ENCODE measurements at places on chromosomes 16 and 17.
A peak's percentile ranks its signal among the peaks of the same experiment; 100 is the strongest.

DNA sequence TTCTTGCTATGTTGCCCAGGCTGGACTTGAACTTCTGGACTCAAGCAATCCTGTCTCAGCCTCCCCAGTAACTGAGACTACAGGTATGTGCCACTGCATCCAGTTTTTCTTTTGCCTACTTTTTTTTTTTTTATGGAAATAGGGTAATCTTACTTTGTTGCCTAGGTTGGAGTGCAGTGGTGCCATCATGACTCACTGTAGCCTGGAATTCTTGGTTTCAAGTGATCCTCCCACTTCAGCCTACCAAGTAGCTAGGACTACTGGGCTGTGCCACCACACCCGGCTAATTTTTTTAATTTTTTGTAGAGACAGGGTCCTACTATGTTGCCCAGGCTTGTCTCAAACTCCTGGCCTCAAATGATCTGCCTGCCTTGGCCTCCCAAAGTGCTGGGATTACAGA lies 10.0 kb downstream of the LRRC36 start:
- DNase-seq: no peak

GRCh38 chr17:40019140-40019991 lies 4.1 kb downstream of the CSF3 start:
- DNase-seq: no peak

DNA sequence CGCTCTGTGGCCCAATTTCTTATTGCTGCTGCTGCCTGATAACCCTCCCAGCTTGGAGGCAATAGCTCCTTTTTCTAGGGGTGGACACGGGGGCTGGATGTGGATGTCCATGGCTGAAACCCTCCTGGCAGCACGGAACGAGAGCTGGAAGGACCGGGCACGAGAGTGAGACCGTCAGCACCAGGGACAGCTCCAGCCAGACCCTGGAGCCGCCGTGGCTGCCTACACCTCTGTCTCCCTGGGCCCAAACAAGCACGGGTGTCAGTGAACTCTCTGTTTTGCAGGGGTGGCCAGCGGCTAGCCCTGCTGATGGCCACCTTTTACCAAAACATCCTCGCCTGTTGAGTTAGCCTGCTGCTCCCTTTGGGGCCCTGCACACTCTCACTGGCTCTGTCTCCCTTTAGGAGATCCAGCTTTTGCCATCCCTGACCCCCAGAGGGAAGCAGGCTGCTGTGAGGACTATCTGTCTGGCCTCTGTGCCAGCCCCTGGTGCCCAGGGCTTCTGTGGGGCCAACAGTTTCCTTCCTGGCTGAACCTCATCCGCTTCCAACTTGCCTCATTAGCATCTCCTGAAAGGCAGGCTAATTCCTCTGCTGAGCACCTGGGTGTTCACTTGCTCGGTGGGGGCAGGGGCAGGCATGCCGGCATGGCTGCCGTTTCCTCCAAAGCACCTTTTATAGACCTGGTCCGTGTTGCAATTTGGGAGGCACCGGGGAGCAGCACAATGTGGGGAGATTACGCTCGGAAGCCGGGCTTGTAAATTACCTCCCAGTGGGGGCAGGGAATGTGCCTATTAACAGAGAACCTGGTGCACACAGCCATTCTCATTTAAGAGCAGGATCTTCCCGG lies 118.1 kb downstream of the ENGASE start:
- no peak for DNase-seq

DNA sequence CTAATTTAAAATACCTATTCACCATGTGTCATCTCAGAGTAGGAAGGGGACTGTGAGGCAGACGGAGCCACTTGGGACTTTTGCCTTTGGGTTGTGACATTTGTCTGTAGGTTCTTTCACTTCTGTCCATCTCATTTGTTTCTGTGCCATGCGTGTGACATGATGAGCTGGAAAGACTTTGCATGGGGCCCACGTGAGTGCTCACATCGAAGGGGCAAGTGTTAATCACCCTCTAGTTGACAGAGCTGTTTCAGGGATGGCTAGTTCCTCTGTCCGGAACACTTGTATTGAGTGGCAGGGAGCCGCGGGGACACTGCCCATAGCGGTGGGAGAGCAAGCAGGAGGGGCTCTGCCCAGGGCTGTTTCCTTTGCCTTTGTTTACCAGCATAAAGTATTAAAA lies 112.0 kb downstream of the RPTOR start:
- no peak for DNase-seq

DNA sequence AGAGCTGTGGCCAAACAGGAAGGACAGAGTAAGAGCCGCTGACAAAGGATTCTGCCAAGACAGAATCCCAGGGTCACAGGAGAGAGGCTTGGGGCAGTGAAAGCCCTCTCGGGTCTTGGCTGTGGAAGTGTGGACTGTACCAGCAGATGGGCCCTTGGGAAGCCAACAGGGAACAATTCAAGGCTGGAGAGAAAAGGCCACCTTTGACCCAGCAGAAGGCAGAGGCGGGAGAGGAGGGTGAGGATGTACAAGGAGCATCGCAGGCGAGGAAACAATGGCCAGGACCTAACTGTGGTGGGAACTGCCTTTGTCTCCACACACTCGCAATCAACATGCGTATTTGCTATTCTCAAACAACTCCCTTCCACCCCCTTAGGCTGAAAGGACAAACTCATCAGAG lies 15.7 kb downstream of the CARHSP1 start:
- no peak for DNase-seq

DNA sequence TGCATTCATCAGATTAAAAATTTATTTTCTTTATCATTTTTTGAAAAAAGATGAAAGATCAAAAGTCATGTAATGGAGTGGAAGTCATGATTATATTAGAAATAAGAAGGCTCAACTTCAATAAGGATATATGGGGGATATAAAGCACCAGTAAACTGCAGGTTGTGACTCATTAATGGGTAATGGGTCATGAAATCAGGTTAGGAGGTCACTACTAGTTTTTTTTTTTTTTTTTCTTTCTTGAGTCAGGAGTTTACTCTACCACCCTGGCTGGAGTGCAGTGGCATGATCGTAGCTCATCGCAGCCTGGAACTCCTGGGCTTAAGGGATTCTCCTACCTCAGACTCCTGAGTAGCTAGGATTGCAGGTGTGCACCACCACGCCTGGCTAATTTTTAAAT lies 14.3 kb downstream of the EFCAB13 start:
- DNase-seq: no peak

GRCh38 chr17:77622647-77623046 lies 335.9 kb upstream of the TNRC6C start:
- no peak for DNase-seq

DNA sequence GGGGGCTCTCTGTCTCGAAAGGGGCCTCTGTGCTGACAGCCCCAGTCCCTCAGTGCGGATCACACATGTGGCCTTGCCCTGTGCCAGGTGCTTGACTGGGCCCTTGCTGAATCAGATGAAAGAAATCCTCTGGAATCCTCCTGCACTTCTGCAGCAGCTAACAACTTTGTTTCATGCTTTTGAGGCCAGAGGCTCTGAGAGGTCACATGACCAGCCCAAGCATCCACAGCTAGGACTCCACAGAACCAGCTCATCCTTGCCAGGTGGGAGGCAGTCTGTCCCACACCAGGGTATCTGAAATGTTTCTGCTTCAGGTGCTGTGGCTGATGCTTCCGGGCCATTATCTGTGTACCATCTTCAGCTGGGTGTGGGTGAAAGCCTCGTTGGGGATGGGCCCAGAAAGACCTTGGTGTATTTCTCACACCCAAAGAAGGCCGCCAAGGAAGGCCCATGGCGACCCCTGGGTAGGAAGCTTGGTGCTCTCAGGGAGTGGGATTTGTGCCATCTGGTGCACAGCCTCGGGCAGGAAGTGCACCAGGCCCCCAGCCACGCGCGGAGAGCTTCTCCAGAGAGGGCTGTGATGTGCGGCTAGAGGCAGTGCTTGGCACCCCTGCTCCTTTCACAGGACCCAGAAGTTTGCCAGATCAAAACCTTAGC lies 143.8 kb downstream of the CLEC16A start:
- DNase-seq: no peak

DNA sequence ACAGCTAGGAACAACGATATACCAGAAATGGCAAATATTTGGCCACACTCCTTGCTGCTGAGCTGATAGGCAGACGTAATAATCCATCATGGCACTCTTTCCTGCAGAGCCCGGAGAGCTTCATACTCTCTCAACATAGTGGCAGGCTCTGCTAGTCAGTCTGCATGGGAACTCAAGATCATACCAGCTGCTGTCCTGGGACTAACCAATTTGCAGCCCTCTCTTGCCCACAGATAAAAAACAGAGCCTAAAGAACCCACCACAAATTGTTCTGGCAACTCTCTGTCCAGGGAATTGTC lies 13.5 kb downstream of the GSDMB start:
- DNase-seq: no peak

- no peak for DNase-seq
These were observed 9.2 kb downstream of the SP2 start for GRCh38 chr17:47905221-47905733.

DNA sequence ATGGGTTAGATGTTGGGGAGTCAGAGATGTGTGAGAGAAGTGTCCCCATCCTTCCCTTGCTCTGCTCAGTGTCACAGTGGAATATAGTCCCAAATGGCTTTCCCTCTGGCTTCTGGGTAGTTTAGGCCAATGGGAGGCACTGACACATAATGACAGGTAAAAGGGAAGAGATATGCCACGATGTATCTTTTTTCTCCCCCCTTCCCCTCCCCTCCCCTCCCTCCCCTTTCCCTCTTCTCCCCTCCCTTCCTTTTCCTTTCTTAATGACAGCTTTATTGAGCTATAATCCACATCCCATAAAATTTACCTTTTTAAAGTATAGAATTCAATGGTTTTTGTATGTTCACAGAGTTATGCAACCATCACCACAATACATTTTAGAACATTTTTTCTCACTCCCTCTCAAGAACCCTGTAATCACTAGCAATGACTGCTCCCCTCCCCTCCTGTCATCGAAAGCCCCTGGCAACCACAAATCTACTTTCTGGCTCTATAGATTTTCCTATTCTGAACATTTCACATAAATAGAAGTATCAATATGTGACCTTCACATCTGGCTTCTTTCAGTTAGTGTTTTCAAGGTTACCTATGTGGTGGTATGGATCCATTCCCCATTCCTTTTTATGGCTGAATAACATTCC lies 617 bp upstream of the CCR7 start:
- DNase-seq: no peak

- no peak for DNase-seq
These were observed 98.3 kb downstream of the CHD9 start for GRCh38 chr16:53153130-53153529.

GRCh38 chr16:59324462-59324861 lies 590.3 kb upstream of the GOT2 start:
- DNase-seq: no peak

DNA sequence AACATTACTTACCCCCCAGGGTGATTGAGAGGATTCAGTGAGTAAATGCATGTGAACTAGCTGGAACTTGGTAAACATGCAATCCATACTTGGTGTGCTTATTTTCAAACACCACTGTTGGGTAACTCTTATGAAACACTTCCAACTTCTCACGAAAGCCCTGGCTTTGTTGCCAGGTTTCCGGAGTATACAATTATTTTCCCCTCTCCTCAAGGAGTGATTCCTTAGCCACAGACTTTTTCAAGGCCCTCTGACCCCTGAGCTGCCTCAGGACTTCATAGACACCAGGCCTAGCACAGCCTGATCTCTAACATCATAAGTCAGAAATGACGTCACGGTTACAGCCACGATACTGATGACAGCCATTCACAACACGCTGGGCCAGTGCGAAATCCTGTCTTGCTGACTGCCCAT lies 27.6 kb downstream of the HSD17B2 start:
- no peak for DNase-seq

GRCh38 chr16:68377667-68378393 lies 67.0 kb downstream of the PRMT7 start:
- DNase-seq: no peak

GRCh38 chr17:51585514-51586104 lies 325.3 kb downstream of the UTP18 start:
- no peak for DNase-seq

GRCh38 chr17:78499715-78500540 lies 77.3 kb downstream of the DNAH17 start:
- DNase-seq: no peak

GRCh38 chr16:46850619-46851555 lies 19.9 kb upstream of the C16orf87 start:
- DNase-seq: no peak

- no peak for DNase-seq
These were observed 13.9 kb downstream of the SNN start for GRCh38 chr16:11681976-11682654.

GRCh38 chr17:7843536-7844291 lies 9.7 kb downstream of the KDM6B start:
- peak; percentile 92 for DNase-seq

DNA sequence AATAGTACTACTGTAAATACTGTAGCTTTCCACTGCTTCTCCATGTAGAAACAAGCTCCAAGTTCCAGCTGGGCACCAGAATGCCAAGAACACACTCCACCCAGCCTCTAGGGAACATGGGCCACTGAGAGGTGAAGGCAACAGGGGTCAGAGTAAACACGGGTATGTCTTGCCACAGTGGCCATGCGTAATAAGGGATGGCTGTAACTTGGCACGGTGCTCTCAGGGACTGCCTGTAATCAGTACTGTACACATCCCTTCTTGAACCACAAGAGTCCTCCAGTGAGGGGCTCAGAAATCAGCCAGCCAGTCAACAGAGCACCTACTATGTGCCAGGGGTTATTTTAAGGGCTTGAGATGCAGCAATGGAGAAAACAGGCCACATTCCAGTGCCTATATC lies 10.8 kb downstream of the LRRC59 start:
- no peak for DNase-seq

- DNase-seq: no peak
These were observed 5.7 kb downstream of the SMIM5 start for GRCh38 chr17:75638893-75639292.

DNA sequence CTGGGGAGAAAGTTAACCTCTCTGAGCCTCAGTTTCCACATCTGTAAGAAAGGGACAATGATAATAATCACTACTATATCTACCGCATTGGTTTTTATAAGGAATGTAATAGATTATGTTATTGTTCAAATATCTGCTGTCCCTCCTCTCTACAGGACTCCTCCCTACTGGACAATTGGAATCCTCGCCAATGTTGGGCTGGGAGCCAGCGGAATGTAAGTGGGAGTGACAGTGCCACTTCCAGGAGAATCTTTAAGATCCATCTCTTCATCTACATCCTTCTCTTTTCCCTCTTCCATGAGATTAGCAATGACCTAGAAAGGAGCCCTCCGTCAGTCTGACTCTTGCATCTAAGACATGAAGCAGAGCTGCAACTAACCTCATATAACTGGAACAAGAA lies 95.1 kb downstream of the GRIN2A start:
- no peak for DNase-seq

GRCh38 chr16:54253118-54253517 lies 33.5 kb downstream of the IRX3 start:
- DNase-seq: no peak

DNA sequence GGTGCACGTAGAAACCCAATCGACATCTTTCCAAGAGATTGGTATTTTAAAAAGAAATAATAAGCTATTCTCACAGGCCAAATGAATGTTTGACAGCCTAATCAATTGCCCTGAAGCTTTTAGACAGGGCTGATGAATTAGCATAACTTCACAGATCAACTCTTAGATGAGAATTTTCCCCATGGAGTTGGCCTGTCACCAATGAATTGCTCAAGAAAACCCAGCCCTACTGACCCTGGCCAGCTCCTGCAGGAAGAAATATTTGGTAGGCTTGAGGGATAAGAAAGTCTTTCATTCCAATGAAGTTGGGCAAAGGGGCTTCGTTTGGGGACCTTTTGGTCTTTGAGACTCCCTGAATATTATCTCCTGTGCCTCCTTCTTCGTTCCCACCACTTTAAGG lies 23.4 kb upstream of the SEC14L1 start:
- no peak for DNase-seq

- DNase-seq: no peak
These were observed 183.6 kb upstream of the CDH11 start for GRCh38 chr16:65305266-65305959.
